Bone marrow (tissue), 2 donors: ENCODE measurements at places on chromosomes 13 and 19.

- no peak for DNase-seq
These were observed 193.7 kb downstream of the RFC3 start for GRCh38 chr13:34011552-34012085.

DNA sequence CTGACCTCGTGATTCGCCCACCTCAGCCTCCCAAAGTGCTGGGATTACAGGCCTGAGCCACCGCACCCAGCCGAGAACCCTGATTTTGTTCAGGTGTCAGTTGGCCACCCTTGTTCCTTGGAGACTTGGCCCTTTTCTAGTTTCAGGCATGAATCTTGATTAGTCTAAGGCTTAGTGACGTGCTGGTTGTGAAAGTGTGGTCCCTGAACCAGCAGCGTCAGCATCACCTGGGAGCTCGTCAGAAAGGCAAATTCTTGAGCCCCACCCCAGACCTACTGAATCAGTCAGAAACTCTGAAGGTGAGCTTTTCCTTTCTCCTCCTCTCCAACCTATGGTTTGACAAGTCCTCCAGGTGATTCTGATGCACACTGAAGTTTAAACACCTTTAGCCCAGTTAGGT is 35.2 kb downstream of the CACNG6 start:
- no peak for DNase-seq

GRCh38 chr19:4801085-4801619 is 9.6 kb downstream of the FEM1A start:
- no peak for DNase-seq

GRCh38 chr19:49142866-49143335 is 12.3 kb downstream of the HRC start:
- DNase-seq = peak; percentile 10

DNA sequence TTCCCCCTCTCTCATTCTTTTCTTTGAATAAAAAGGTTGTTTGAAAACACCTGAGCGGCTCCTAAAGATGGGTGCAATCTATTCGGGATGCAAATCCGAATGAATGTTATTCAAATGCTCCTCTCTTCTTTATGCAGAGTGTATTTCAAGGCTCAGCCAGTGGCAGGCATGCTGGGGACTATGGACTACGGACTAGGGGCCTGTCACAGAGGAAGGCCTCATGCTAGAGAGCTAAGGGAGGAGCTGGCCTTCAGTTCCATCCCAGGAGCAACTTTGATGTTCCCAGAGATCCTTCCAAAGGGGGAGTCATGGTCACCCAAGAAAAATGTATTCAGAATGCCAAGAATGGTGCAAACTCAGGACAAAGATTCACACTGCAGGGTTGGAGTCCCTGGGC is 9.3 kb downstream of the ALOX5AP start:
- no peak for DNase-seq

DNA sequence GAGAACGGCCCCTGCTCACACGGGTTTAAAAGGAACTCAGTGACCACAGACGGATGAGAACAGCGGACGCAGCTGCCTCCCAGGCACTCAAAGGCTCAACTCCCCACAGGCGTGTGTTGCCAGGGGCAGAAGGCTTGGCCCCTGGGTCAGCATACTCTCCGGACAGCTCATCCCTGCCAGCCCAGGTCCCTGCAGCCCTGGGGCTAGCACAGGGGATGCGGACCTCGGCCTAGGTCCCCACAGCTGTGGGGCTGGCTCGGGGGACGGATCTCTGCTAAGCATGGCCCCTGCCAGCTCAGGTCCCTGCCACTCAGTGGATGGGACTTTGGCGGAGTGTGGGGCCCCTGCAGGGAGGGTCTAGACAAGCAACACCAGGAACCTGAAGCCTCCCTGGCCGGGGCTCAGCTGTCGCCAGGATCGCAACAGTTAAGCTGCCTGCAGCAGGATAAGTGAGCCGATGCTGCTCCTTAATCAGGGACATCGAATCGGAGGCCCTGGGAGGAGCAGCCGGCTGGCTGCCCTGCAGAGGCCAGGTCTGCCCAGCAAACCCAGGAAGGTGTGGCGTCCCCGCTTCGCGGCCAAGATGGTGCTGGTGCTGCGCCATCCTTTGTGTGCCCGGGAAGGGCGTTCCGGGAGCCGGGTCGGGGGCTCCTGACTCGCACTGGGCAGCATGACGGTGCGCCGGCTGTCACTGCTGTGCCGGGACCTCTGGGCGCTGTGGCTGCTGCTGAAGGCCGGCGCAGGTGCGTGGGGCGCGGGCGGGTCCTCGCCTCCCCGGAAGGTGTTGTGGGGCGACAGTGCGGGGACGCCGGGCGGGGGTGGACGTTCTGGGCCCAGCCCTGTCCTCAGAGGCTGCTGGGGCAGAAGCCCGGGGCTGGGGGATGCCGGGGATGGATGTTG is 32.5 kb downstream of the MCF2L start:
- DNase-seq = no peak

DNA sequence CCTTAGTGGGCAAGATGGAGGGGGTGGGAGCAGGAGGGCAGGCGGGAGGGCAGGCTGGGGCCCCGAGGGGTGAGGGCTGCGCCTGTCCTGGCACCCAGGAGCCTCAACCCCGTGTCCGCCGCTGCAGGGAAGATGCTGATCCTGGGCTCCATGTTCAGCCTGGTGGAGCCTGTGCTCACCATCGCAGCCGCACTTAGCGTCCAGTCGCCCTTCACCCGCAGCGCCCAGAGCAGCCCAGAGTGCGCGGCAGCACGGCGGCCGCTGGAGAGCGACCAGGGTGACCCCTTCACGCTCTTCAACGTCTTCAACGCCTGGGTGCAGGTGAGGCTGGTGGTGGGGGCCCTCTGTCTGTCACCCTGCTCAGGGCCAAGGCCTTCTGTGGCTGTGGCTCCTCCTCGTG is 23.5 kb downstream of the DHX34 start:
- no peak for DNase-seq

- no peak for DNase-seq
These were observed 199.0 kb downstream of the KATNAL1 start for GRCh38 chr13:30108216-30108912.

- DNase-seq = no peak
These were observed 748.8 kb downstream of the LIG4 start for GRCh38 chr13:107466326-107467099.

DNA sequence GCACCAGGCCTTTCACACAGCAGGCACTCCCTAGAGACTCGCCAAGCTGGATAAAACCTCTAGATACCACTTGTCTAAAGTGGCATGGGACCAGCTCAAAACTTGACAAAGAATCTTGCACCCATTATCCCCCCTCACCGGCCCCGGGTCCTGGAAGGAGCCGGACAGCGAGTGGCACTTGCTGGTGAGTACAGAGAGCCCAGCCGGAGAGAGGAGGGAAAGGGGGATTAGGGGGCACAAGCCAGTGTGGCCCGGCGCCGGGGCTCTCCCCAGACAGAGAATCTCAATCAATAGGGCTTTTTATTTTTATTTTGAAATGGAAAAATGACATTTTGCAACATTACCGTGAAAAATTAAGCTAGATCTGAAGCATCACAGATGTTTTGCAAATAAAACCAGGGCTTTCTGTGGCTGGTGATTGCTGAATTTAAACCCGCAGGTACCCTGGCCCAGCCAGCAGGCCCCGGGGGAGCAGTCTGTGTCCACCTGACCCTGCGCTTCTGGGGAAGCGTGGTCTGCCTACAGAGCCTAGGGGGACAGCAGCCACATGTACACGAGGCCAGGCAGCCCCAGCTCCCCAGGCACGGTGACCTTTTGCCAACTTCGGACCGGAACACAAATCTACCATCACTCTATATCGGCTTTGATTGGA is 10.0 kb upstream of the VSTM2B start:
- no peak for DNase-seq
